ENCODE measurements at places on chromosomes 5 and 9.

GRCh38 chr5:171481571-171482433 lies 62.4 kb downstream of the FGF18 start:
- DNase-seq, result no peak

DNA sequence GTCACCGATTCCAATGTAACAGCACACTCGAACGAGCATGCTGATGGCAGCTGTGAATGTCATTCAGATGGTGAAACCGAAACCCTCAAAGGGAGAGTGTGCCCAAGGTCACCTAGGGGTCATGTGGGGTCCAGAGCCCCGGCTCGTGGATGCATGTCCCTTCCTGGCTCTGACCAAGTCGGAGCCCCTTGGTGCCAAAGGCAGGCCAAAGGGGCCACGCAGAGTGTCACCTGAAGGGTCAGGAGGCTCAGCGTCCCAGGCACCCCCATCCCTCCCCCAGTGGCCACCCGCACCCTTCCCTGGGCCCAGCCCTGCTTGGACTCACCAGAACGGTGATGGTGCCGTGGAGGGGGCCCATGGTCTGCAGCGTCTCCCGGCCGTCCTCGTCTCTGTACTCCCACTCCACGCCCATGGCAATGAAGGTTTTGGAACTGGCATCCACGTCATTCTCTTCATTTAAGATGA lies 69.5 kb downstream of the ZNF354C start:
- no peak for DNase-seq

- DNase-seq, result no peak
Measured at GRCh38 chr5:103270581-103270980, 12.0 kb downstream of the MACIR start.

DNA sequence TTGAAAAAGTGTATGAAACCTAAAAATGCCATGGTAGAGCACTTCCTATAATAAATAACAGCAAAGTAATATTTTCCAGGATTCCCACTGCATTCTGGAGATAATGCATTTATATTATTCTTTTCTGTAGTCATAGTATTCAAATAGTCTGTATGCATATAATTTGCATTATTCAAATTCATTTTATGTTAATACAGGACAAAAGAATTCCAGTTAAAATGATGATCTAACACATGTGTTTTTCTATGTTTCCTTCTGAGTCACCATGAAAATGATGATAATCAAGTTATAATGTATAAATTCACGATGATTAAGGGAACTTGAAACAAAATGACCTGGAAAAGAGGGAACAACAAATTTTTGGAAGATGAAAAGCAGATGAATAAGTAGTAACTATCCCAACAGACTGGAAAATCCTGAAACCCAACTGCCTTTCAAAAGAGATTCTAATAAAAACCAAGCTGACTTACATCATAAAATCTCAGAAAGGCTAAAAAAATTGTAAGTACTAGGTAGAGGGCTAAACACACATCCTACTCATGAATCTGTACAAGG lies 358.6 kb upstream of the PAPPA start:
- no peak for DNase-seq

- no peak for DNase-seq
Measured at GRCh38 chr5:42399702-42400101, 23.5 kb upstream of the GHR start.

- DNase-seq, result no peak
Measured at GRCh38 chr9:13160051-13160450, 119.4 kb downstream of the MPDZ start.

GRCh38 chr5:82335806-82336205 lies 57.7 kb upstream of the RPS23 start:
- peak; percentile 40 for DNase-seq

DNA sequence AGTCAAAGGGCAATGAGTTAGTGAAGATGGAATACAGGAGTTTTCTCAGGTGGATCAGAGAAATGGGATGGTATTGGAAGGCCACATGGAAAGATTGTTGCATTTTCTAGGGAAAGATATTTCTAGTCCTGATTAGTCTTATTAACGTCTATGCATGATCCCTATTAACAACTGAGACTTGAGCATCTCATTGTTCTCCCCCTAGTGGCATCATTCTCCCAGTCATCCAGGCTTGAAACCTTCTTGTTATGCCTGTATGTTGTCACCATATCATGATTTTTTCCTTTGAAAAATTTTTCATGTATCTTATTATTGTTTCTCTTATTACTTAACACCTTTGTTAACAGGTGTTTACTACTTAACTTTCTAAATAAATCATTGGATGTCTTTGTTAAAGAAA lies 34.4 kb downstream of the KIF2A start:
- no peak for DNase-seq

DNA sequence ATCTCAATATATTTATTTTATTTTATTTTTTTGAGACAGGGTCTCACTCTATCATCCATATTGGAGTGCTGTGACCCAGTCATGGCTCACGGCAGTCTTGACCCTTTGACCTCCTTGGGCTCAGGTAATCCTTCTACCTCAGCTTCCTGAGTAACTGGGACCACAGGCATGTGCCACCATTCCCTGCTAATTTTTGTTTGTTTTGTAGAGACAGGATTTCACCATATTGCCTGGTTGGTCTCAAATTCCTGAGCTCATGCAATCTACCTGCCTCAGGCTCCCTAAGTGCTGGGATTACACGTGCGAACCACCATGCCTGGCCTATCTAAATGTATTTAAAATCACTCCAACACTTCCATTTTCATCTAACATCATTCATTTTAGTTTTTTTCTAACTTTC lies 190.5 kb upstream of the CHD1 start:
- no peak for DNase-seq

GRCh38 chr5:113266913-113267227 lies 167.9 kb downstream of the TSSK1B start:
- no peak for DNase-seq

GRCh38 chr9:18776836-18777820 lies 255.9 kb downstream of the SAXO1 start:
- no peak for DNase-seq

DNA sequence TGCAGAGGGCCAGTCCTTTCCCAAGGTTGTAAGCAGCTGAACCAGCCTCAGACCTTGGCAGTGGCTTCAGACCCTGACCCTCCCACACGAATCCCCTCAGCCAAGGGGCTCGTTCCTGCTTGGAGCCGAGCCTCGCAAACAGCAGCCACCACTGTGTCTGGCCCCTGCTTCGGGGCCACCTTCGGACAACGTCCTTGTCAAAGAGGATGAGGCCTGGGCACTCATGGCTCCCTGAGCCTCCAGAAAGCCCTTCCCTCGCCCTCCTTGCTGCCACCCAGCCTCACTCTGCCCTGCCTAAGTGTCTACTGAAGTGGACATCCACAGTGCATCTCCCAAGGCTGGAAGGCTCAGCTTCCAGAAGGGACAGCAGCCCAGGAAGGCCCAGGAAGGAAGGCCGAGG lies 161.7 kb downstream of the OLFM1 start:
- DNase-seq, result no peak

Data from MG63 (cell line).